NCI-H1930 (cell line): ENCODE measurements at places on chromosomes 2 and 18.

DNA sequence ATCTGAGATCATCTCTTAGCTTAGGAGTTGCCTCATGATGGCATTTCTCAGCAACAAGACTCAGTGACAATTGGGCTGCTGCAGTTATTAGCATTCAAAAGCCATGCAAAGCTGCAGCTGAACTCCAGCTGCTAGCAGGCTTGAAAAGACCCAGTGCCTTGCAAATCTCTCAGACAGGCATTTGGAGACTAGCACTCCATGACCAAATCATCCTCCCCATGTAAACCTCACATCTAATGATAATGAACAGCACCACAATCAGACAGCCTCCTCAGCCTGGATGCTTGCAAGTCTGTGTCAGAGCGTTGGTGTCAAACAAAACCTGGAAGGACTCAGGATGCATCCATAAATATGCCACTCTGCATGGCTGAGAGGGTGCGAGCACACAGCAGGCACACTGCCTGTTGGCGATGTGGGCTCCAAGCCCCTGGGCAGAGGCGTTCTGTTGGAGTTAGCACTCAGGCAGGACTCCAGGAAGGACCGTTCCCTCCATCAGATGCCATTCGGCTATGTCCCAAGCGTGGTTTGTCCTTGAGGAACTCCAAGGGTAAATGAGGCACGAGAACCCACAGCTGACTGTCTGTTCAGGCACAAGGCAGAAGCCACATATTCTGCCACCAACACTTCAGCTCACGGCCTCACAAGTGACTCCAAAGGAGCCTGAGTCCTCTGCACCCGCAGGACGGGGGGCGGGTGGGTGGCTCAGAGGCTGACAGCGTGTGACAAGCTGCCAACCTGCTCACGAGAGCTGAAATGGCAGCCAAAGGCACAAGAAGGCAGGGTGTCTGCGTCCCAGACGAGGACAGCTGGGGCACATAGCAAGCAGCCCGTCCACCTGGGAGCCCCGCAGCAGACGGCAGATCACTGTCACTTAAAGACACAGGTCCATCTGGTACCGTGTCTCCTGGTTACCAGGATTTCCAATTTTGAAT is 183.8 kb downstream of the MYT1L start:
- DNase-seq = no peak

- DNase-seq = no peak
Measured at GRCh38 chr2:119706221-119706620, 27.2 kb downstream of the TMEM177 start.

DNA sequence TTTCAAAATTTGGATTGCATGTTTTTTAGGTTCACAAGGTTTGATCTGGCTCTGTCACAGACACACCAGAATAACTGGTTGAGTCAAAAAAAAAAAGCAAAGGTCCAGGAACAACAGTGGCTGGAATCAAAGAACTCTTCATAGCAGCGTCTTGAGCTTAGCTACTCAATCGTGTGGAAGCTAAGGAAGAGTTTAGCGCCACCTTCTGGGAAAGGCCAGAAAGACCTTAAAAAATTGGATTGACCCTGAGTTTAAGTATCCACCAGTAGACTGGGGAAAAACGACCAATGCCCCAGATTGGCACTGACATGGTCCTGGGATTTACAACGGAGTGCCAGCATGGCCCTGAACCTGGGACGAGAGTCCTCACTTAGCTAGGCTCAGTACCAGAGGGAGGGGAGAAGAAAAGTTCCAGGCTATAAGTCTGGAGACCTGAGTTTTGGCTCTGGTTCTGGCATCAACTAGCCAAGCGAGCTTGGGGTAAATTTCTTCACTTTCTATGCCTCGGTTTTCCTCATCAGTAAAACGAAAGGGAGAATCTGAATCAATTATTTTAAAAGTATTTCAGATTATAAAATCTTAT is 71.1 kb upstream of the TFCP2L1 start:
- peak; percentile 15 for DNase-seq

DNA sequence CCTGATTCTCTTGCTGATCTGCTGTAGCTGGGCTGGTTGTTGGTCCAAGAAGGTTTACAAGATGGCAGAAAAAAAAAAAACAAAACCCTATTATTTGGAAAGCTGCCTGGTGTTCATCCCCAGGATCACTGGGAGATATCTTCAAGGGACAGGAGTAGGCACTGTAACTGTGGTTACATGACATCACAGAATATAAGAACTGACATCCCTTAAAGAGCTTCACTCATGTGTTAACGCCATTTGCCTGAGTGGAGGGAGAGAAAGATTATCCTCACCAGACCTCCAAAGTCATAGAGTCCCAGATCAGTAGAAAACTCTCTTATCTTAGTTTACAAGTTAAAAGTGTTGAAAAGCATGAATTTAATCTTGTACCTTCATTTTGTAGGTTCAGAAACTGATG is 95.3 kb upstream of the BZW1 start:
- DNase-seq = no peak

GRCh38 chr18:58962336-58962735 is 97.7 kb downstream of the ZNF532 start:
- DNase-seq = no peak

DNA sequence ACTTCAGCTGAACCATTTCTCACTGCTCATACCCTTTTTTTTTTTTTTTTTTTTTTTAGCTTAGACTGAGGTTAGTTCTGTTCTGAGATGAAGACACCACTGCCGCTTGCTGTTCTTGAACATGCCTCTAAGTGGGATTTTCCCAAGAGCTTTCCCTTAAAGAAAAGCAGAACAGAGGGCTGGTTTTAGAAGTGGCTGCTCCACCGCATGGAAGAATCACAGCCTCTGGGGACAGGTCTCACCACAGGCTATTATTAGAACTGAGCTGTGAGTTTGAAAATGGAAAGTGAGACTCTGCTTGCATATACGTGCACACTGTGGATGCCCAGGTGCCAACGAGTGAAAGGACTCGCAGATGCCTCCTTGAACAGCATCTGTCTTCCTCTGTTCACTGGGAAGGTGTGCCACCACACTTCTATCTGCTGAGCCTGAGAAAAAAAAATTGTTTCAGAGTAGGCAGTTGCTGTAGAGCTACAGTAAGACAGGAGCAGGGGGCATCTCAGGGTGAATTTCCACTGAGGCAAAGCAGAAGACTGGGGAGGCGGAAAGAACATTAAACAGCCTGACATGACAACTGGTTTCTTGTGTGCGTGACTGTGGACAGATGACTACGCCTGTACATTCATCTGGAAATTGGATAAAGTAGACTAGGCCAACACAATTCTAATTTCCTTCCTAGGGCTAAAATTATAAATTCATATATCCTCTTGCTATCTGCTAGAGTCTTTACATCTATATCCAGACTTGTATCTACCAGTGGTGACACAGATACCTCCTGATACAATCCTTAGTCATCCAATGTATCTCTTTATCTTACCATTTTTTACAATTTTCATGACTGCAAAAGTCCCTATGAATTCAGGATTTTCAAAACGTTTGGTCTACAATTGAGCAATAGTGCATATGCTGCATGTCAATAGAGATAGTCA is 1045.7 kb upstream of the CELF4 start:
- no peak for DNase-seq

- no peak for DNase-seq
Measured at GRCh38 chr2:3952866-3953516, 249.6 kb downstream of the DCDC2C start.

DNA sequence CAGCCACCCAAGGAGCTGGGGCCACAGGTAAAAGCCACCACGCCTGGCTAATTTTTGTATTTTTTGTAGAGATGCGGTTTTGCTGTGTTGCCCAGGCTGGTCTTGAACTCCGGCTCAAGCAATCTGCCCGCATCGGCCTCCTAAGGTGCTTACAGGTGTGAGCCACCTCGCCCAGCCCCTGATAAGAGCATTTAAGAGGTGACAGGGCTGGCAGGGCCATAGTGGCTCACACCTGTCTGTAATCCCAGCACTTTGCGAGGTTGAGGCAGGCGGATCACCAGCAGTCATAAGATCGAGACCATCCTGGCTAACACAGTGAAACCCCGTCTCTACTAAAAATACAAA is 9.0 kb upstream of the CNNM3 start:
- DNase-seq = no peak

DNA sequence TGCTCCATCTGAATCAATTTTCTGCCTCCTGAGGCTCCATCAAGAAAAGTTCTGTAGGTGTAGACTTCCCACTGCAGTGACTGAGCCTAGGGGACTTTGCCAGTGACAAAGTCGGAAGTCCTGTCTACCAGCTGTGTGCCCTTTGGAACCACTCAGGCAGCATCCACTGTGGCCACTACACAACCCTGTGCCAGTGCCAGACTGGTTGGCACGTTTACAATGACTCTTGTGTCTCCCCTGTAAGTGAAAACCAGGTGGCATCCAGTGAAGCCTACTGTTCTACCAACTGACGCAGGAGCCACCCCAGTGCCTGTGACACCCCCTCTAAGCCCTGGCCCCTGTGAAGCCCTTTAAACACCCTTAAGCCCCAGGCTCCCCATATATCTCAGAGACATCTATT is 132.1 kb upstream of the SERPINE2 start:
- no peak for DNase-seq

DNA sequence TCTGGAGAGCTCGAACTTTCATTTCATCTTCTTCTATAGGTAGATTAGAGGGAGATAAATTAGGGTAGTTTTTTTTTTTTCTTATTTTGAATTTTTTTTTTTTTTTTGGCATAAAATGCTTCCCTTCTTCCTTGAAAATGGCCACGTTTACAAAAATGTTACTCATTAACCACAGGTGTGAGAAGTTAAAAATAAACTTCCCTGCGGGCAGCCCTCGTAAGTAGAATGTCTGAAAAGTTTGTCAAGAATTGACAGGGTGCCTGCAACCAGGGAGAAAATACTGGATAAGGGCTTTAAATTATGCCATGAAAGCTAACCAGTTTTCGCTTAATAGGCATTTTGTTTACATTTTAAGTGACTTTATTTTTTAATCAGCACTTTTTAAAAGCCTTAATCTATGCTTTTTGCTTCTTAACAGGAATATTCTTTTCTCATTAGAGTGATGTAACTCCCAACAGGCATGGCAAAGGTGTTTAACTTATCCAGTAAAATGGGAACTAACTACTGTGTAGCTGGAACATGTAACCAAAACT is 4.2 kb upstream of the FN1 start:
- DNase-seq = no peak

- no peak for DNase-seq
Measured at GRCh38 chr2:24258718-24259117, 83.9 kb downstream of the FAM228A start.

- no peak for DNase-seq
Measured at GRCh38 chr2:50069454-50069853, 915.1 kb upstream of the FSHR start.

- DNase-seq = no peak
Measured at GRCh38 chr18:45370255-45371010, 244.8 kb upstream of the SLC14A2 start.

DNA sequence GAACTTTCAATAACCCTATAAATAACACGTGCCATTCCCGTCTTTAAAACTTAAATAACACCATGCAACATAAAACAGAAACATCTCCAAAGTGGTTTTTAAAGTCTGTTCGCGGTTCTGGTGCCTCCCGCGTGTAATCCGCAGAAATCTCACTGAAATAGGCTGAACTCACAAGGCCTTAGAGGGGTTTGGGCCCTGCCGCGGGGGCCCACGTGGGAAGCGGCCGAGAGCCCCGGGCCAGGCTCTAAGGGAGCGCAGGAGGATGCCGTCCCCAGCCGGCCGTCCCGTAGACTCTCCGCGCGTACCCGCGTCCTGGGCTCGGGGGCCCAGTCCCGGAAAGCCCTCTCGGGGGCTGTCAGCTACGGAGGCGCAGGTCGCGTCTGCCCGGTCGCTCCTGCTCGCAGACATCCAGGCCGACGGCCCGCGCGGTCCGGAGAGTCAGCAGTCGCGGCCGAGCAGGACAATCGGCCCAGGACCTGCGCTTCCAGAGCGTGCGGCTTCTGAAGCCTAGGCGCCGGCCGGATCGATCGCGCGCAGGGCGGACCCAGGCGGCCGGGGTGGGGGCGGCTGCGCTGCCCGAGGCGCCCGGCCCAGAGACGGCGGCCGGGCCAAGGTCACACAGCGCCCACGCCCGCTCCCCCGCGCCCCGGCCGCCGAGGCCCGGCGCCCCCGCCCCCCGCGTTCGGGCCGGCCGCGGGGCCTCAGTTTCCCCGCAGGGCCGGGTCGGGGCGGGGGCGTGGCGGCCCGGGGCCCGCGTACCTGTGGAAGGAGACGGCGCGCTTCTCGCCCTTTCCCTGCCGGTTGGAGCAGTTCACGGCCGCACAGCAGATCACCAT is 558 bp downstream of the THAP4 start:
- no peak for DNase-seq

GRCh38 chr2:101152272-101153076 is 1.3 kb upstream of the TBC1D8 start:
- DNase-seq = peak; percentile 35

DNA sequence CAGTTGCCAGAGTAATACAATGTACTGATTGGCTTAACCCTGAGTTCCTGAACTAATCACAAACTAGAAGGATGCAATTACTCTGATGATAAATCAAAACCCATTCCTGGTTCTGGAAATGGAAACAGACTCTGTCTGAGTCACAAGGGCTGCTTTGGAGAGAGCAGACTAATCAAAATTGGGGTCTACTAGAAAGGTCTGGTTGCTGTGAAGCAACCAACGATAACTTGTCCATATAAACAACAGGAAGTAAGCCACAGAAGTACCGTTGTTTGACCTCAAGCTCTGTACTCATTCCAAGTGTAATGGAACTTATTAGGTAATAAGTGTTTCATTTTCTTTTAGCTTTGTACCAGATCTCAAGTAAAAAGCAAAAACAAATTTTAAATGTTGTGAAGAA is 49.7 kb downstream of the RASGRP3 start:
- no peak for DNase-seq

GRCh38 chr2:142598846-142599245 is 278.6 kb upstream of the KYNU start:
- DNase-seq = no peak

- no peak for DNase-seq
Measured at GRCh38 chr2:184532551-184532950, 65.8 kb upstream of the ZNF804A start.

DNA sequence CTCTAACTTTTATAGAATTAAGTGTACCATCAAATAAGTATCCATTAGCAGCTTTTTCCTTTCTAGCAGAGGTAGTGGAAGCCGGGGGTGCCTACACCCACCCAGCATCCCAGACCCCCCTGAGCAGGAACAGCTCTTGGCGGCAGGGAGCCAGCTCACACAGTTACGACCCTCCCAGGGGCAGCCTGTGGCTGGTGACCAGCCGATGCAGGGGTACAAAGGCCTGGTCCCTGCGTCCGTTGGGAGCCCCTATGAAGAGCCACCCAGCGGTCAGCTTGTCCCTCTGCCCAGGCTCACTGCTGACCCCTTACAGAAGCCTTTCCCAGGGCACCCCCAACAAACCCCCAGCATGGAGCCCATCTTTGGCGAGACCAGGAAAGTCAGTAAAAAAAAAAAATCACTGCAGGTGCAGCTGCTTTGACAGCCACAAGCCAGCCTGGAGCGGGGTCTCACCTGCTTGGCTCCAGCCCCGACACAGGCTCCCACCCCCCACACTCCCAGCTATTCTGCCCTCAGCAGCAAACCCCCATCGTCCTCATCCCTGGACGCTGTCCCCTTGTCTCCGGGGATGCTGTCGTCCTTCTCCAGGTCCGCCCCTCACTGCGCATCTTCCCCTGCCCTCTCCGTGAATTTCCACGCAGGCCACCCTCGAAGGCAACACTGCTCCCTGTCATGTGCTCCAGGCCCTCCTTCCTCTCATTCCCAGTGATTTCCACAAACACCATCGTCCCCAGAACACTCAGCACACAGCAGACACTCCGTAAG is 43.1 kb downstream of the GPC1 start:
- DNase-seq = no peak
